Activated CD4-positive, alpha-beta T cell treated with anti-CD3 and anti-CD28 coated beads for 36 hours (primary cell): ENCODE measurements at places on chromosomes 16 and 17.

DNA sequence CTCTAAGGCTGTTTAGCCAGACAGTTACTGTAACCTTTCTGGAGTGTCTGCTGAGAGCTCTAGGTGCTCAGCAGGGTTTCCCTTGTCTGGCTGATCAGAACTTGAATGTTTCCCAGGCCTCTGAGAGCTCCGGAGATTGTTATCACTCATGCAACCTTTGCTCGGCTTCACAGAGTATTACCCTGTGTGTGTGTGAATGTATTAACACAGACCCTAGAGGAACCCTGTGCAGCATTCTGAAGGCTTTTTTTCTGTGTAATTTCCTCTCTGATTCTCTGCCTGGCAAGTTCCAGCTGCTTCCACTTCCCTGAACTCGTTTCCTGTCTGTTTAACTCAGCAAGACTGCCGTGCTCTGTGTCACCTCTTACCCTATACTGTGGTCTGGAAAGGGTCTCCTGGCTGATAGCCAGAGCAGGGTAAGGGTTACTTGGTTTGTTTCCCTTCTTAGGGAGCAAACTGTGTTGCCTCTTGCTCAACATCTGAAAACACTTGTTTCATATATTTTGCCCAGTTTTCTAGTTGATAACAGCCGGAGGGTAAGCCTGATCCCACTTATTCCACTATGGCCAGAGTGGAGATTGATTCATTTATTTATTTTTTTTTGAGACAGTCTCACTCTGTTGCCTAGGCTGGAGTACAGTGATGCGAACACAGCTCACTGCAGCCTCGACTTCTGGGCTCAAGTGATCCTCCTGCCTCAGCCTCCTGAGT is 21.7 kb downstream of the PRMT7 start:
- DNase-seq, result no peak

DNA sequence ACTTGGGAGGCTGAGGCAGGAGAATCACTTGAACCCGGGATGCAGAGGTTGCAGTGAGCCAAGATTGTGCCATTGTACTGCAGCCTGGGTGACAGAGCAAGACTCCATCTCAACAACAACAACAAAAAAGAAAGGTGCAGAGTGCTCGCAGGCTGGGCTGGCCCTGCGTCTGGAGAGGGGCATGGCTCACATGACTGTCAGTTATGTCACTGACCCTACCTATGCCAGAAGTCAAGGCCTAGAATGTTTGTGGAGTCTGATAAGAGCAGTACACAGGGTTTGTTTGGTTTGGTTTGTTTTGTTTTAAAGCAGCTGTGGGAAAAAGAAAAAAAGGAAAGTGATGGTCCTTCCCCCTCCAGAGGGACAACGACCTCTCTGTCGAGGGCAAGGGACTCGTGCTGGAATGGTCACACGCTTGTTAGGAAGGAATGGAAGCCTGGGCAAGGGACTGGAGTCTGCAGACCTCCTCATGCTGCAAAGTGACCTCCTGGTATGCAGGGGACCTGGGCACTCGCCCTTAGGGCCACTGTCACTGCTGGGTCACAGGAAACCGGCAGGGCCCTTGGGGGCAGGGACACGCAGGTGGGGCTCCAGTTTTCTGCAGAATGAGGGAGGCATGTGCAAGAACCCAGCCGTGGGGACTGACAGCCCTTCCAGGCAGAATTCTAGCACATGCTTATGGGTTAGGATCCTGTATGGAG is 10.1 kb upstream of the OSGIN1 start:
- no peak for DNase-seq

- no peak for DNase-seq
Observed at GRCh38 chr17:36846410-36847292, 90.6 kb upstream of the LHX1 start.

GRCh38 chr17:12566291-12566690 is 99.4 kb upstream of the MYOCD start:
- DNase-seq, result no peak

DNA sequence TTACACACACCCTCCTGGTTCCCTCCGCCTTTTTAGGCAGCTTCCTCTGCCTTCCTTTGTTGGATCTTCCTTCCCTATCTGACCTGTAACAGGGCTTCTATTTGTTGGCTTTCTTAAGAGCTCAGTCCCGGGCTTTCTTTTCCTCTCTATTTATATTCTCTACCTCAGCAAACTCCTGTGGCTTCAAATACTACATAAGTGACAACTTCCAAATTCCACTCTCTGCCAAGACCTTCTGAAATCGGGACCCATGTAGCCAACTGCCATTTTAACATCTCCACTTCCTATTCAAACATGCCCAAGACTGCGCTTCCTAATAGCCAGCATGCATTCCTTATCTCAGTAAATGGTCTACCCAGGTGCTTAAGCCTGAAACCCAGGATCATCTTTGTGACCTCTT is 128.1 kb downstream of the MRTFB start:
- no peak for DNase-seq

- DNase-seq, result no peak
Observed at GRCh38 chr17:47852113-47852949, 1.4 kb upstream of the SP6 start.

GRCh38 chr16:82605863-82606620 is 20.7 kb upstream of the CDH13 start:
- no peak for DNase-seq

DNA sequence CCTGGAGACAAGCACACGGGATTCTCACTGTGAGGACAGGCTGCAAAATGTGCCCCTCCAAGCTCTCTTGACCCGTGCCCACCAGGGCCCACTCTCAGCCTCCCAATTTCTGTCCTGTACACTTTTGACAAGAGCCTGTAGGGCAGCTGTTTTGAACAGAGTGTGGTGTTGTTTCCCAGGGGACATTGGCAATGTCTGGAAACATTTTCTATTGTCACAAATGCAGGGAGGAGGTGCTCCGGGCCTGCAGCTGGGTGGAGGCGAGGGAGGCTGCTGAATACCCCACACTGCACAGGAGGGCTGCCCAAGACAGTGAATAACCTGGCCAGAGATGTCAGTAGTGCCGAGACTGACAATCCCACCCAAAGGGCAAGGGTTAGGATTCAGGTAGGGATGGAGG is 10.5 kb downstream of the CEP295NL start:
- no peak for DNase-seq

DNA sequence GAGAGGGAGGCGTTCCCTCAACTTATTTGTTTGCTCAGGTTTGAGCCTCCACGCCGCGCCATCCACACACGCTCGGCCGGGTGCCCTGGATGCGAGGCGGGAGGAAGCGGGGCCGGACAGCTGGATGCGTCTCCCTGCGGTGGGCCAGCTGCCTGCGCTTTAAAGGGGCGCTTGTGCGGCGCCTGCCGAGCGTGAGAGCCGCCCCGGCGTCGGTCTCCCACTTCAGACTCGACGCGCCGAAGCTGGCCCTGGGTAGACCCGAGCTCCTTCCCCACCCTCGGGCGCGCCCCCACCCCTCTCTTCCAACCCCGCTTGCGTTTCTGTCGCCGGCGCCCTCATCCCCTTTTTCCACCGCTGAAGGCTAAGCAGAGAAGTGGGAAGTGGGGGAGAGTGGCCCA is 527 bp upstream of the CHAD start:
- DNase-seq, result no peak

DNA sequence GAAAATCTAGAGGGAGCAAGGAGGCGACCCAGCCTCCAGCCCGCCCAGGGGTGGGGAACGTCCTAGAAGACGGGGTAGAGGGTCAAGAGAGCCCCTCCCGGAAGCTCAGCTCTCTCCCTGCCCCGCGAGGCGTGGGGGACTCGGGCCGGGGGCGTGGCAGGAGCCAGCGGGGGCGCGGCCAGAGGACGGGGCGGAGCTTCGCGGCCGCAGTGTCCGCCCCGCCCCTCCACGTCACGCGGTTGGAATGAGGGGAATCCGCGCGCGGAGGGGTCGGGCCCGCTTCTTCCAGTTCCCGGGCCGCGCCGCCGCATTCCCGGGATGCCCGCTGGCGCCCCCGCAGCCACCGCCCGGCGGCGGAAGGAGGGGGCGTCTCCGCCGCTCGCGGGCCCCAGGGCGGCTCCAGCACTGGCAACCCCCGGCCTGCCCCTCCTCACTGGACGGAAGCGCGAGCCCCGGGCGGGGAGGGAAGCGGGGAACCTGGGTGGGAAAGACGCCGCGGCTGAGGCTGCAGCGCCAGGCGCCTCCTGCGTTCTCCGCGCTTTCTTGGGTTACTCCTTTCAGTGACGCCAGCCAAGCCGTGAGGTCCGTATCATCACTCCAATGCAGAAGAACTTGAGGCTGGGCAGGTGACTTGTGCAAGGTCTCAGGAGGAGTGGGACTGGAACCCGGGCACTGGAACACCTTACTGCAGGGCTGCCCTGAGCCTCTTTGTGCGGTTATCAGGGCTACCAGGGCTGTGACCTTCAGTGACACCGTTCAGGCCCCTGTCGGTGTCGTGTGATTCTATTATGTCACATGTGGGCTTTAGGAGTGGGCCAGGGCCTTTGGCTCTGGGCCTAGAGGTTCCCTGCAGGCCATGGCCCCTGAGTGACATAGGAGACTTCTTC is 4.3 kb downstream of the MYO1C start:
- peak; percentile 77 for DNase-seq

- no peak for DNase-seq
Observed at GRCh38 chr17:81409190-81409935, 14.1 kb downstream of the BAHCC1 start.

DNA sequence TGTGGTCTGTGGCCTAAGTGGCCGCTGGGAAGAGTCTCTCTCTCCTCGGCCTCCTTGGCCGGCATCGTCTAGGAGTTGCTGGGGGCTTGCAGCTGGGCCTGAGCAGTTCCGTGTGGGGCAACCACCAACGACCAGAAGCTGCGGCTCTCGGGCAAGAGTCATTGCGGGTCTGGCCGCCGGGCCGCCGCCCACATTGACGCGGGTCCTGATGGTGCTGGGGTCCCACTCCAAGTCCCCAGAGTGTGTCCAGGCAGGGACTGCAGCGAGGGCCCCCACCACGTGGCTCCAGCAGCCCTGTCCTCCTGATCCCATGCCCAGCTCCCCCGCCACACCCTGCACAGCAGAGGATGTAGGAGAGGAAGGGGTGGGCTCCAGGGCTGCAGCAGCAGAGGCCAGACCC is 30.9 kb downstream of the UNKL start:
- DNase-seq, result no peak

GRCh38 chr16:67342616-67343015 is 16.0 kb downstream of the LRRC36 start:
- DNase-seq, result no peak

DNA sequence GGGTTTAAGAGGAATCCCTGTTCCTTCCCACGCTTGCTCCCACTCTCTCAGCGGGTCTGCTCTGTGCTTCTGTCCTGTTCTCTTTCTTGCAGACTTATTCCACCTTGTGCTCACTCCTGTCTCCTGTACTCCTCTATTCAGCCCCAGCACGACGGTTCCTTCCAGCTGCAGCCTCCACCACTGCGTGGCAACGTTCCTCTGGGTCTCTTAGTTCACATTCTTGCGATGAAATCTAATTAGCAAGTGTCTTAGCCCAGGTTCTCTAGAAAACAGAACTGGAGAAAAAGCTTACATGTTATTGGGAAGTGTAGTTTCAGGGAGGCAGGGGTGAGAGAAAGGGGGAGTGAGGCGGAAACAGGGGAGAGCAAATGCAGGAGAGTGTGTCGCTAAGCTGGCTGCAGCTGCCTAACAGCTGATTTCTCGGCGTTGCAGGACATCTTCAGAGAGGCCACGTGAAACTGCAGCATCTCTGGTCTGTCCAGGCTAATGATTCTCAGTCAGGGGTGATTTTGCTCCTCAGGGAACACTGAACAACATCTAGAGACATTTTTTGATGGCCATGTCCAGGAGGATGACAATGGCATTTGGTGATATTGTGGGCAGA is 213.2 kb upstream of the NLRP1 start:
- no peak for DNase-seq

- peak; percentile 31 for DNase-seq
Observed at GRCh38 chr17:76274112-76274956, 9.2 kb downstream of the UBALD2 start.

DNA sequence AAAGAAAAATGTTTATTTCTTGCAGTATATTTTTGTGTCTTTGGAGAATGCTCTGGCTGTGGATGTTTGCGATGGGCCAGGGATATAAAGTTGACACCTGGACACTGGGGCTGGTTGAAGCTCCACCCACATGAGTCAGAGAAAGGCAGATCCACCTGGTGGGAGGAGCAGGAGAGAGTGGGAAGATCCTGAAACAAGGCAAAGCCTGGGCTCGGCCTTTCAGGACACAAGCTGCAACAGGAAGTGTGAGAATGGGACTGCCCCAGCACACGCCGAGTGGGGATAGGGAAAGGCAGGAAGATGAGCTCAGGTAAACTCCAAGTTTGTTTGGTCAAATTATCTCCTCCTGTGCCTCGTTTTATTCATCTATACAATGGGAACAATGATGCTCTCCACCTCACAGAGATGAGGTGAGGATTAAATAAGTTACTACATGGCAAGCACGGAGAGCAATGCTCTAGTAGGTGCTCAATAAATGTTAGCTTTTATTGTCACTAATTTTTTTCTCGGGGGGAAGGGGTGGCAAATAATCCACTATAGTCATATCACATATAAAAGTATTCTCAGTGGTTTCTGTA is 21.4 kb upstream of the PITPNM3 start:
- no peak for DNase-seq
